ENCODE measurements at places on chromosomes 2 and 18.

DNA sequence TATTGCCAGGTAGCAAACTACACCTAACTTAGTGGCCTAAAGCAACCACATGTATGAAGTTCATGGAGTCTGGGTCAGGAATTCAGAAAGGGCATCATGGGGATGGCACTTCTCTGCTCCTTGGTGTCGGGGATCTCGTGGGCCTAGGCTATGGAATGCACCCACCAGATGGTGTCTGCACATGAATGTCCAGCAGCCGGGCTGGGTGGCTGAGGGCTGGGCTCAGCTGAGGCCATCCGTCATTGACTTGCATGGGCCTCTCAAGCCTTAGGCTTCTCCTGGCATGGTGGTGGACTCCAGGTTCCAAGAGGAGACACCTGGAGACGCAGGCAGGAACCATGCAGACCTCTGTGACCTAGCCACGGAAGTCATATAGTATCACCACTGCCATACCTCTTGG lies 26.0 kb upstream of the RPL31 start:
- no peak for DNase-seq

DNA sequence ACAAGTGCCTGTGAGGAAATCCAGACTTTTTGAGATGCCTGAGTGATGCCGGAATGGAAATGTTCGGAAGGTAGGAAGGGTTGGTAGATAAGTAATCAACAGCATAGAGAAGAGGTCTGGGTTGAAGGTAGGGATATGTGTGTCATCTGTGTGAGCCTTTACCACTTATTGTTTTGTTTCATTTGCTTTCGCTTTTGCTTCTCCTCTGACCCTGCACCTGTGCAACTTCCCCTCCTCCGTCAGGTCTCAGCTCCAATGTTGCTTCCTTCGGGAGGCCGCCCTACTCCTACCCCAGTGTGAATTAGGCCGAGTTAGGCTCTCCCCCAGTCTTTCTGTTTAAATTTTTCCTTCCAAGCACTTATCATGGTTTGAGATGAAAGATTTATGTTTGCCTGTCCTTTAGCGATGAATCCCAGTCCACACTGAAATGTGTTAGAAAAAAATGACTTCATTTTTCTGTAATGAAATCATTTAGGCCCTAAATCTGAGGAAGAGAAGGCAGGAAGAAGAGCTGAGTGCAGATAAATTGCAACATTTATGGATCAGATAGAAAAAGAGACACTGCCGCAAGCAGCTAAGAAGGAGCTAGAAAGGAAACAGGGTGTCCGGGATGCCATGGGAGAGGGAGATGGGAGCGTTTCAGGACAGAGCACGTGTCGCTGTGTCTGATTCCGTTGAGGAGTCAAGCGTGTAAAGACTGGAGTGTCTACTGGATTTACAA lies 139.6 kb upstream of the PELI1 start:
- no peak for DNase-seq

- no peak for DNase-seq
These were observed 66.7 kb upstream of the SLC14A2 start for GRCh38 chr18:45548614-45549013.

GRCh38 chr2:188449971-188450370 lies 158.3 kb downstream of the GULP1 start:
- DNase-seq: no peak

- DNase-seq: no peak
These were observed 61.6 kb downstream of the SOWAHC start for GRCh38 chr2:109675666-109676345.

- no peak for DNase-seq
These were observed 110.9 kb downstream of the FTCDNL1 start for GRCh38 chr2:199740111-199740428.

DNA sequence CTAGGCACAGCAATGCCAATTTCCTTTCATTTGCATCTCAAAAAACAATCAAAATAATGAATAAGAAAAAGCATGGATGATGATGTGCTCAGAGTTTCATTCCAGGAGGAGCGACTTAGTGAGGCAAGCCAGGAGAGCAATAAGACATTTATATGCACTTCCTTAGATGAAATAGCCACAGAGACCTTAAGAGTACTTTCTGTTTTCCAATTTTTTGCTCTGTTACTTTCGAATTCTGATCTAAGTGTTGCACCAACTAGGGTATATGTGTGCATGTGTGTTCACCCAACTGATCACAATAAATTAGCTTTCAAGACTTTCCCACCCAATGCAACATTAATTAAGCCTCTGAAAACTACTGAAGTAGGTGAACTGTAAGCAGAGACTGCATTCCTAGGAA lies 709 bp downstream of the RAB27B start:
- DNase-seq: no peak

DNA sequence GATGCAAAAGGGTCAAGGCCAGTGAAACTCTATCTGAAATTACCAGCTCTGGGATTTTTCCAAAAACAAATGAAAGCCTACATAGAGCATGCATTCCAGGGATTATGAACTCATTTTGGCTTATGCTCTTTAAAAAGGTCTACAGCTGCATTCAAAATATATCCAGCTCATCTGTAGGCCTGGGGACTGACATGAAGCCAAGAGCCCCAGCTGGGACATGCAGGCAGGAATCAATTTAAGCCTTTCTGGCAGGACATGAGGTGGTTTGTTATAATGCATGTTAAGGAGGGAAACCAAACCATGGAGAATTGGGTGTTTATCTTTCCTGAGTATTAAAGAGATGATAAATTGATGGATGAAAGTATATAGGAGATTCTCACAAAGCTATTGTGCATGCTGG lies 164.5 kb downstream of the RBM43 start:
- peak; percentile 79 for DNase-seq

DNA sequence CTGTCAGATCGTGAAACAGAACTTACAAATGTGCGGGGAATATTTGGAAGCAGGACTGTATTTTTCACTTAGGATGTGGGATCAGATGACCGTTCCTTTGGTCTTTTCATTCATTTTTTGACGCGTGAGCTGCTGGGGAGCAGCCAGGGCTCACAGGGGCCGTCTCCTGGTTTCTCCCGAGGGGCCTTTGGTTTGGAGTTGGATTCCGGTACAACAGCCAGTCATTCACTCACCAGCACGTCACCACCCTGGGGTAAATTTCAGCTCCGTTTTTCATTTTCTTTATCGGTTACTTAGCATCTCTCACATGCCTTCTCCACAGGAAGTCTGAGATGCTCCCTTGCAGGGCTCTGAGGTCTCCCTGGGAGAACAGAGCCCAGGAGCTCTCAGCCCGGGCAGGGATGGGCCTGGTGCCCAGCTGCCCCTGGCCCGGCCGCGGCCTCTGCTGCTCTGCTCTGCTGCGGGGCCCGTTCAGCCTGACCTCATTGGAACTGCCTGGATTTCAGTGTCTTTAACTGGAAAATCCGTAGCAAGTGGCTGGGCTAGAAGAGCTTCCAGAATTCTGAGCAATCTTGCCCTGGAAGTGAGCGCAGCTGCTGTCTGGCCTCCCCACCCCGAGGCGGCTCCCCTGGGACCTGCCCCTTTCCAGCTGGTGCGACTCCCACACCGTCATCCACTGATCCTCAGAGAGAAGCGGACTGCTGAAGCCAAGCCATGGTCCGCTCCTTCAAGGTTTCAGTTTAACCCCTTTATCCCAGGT lies 335.6 kb downstream of the EIPR1 start:
- DNase-seq: peak; percentile 21

DNA sequence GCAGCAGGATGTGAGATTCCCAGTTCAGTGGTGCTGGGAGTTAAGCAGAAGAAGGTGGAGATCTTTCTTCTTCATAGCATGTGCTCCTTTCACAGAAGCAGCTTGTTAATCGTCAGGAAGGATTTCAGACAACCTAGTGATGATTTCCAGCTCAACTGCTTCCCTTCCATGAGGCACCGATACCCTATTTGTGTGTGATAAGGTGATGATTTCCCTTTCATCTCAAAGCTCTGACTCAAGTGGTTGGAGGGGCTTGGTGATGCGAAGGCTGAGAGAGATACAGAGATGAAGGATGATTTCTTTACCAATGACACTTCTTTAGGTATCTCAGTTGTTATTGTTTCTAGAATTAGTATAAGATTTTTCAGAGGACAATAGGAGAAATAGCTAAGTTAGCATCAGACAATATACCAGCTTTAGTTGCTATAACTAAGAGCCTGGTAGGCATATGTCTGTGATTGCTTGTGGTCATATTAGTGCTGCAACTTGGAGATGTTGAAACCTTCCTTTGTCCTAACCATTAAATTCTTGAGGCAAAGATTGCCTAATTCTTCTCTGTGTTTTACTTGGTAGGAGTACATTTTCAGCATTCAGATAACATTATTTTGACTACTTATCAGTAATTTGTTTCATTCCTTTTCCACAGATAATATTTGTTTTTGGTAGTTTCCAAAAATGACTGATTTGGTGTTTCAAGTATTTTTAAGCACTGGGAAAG lies 111.3 kb downstream of the PLCL1 start:
- DNase-seq: no peak

DNA sequence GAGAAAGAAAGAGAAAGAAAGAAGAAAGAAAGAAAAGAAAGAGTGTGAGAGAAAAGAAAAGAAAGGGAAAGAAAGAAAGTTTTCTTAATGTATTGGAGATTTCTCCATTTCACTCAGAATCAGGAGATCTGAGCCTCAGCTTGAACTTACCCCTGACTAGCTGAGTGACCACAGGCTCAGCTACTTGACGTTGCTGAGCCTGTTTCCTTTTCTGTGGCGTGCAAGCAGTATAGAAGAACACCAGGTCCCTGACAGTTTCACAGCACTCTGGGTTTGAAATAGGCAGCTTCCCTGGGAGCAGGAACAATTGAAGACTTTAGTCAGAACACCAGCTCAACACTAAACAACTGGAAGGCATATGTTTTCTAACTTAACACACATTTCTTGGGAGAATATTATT lies 44.7 kb downstream of the MARCO start:
- DNase-seq: no peak

GRCh38 chr2:152924722-152925121 lies 206.3 kb downstream of the ARL6IP6 start:
- no peak for DNase-seq
